ENCODE measurements at places on chromosomes 5 and 9.
A peak's percentile ranks its signal among the peaks of the same experiment; 100 is the strongest.

DNA sequence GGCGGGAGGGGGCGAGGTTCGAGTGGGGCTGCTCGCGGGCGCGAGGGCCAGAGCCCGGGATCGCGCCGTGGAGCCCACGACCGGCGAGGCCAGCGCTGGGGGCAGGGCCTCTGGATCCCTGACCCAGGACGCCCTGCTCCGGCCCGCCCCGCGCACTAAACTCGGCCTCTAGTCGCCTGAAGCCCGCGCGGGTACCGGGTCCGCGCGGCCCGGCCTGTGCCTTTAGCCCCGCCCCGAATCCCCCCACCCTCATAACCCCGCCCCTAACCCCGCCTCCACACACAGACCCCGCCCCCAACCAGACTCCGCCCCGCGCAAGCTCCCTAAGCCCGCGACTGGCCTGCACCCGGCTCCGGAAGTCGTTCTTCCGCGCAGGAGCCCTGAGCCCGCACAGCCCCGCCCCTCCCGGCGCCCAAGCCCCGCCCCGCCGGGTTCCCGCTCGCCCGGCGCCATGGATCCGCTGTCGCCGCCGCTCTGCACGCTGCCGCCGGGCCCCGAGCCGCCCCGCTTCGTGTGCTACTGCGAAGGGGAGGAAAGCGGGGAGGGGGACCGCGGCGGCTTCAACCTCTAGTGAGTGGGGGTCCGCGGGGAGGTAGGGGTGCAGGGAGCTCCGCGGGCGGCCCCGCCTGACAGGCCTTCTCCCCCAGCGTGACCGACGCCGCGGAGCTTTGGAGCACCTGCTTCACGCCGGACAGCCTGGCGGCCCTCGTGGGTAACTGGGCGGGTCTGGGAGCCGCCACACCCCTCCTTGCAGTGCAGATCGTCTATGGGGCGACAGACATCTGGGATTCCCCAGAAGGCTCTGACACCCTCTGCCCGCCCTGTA is at the start of gene PAXX:
PAXX (plus strand) TSS at position 430 of the 826 bp plus-strand sequence; CDS start at position 452, 22 bp downstream.
- DNase-seq, result peak; percentile 93

DNA sequence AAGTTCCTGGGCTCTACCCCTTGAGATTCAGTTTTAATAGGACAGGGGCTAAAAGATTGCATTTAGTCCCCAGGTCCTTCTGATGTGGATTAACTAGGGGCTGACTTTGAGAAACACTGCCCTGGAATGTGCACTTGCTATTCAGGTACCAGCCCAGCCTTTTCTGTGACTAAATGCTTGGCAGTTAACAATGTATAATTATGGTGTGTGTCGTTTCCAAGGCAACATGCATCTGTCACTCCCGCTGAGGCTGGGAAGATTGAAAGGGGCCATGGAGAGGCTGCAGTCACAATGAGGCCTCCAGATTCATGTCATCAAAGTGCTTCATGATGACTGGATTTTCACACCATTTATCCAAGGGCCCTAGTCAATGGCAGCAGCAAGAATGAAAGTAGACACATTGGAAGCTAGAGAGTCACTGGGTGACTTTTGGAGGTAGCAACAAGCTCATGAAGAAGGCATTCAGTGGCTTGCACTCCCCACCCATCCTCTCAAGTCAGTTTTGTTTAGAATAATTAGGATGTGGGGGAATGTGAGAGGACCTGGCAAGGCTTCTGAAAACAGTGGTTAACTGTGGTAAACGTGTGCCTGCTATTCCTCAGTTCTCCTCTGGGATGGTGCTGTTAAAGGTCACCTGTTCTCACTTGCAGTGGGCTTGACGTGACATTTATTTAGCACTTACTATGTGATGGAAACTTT is 28.3 kb downstream of the RAI14 start:
- DNase-seq, result no peak

DNA sequence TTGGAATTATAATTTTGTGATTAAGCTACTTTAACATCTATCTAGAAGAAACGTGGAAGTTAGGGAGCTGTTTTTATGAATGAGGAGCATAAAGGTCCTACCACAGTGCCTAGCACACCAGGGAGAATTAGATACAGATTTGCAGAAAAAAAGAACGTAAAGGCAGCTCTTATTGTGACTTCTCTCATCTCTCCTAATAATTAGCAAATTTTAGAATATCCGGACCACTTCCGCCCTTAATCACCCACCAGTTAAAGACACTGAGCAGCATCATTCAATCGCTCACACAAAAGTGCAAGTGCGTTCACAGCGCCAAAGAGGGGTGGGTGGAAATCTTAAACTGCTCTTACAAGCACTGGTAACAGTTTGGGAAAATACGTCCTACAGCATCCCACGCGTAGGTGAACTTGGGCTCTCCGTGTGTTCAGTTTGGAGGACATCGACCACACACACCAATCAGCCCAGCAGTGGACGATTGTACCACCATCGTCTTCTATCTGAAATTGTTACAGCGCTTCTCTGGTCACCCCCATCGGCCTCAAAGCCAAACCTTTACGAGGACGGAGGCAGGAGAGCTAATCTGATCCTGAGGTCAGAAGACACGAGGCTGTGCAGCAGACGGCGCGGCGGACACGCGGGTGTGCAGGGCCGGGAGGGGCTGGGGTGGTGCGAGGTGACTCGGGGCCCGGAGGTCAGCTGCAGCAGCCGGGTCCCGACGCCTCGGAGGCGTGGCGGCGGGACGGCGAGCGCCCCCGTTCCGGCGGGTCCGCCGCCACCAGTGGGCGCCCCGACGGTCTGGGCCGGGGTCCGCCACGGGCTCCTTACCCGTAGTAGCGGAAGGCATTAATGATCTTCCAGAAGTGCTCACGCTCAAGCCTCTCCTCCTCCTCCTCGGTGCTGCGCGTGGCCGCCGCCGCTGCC is 646 bp downstream of the CARNMT1 start:
- peak; percentile 88 for DNase-seq

GRCh38 chr5:55621229-55621628 is 86.5 kb upstream of the PLPP1 start:
- no peak for DNase-seq

GRCh38 chr9:78997296-78997695 is 574.5 kb upstream of the TLE4 start:
- no peak for DNase-seq

- DNase-seq, result no peak
Observed at GRCh38 chr9:134591082-134591571, 50.5 kb upstream of the COL5A1 start.

DNA sequence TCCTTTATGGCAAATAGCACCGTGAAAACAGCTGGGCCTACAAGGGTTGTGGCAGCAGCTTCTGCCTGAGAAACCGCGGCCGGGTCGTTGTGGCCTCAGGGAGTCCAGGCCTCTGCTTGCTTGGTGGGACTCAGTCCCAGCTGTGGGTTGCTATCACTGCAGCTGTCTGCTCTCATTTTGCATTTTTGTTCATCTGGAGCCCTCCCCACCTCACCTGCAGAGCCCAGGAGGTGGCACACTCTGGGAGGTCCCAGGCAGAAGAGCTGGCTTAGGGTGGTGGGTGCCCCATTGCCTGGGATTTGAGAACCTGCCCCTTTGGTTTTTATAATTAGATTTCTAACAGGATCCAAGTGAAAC is 138.4 kb downstream of the GADD45G start:
- no peak for DNase-seq

DNA sequence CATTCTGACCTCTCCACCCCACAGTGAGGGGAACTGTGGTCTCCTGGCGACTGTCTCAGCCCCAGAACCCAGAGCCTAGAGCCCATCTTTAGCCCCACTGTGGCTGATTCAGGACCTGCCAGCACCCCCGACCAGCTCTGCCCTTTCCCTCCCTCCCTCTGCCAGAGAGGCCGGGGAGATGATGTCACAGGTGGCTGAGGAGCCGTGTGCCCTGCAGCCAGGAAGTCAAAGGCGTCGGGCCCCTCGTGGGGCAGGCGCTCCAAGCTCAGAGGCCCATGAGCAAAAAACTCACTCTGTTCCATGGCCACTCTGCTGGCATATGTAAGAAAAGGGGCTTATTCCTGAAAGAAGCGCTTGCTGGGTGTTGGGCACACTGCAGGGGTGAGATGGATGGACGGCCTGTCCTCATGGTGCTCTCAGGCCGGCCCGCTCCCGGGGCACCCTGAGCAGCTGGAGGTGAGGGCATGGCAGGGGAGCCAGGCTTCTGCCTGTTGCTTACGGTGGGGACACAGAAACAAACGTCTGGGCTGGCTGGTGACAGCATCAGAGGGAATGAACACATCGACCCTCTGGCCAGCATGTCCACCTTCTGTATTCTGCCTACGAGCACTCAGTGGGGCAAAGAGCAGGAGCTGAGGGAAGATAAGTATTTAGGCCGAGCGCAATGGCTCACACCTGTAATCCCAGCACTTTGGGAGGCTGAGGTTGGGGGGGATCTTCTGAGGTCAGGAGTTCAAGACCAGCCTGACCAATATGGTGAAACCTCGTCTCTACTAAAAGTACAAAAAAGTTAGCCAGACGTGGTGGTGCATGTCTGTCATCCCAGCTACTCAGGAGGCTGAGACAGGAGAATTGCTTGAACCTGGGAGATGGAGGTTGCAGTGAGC is 41.1 kb downstream of the LAMC3 start:
- DNase-seq, result no peak

GRCh38 chr5:66494437-66494836 is 101.8 kb upstream of the MAST4 start:
- peak; percentile 19 for DNase-seq

DNA sequence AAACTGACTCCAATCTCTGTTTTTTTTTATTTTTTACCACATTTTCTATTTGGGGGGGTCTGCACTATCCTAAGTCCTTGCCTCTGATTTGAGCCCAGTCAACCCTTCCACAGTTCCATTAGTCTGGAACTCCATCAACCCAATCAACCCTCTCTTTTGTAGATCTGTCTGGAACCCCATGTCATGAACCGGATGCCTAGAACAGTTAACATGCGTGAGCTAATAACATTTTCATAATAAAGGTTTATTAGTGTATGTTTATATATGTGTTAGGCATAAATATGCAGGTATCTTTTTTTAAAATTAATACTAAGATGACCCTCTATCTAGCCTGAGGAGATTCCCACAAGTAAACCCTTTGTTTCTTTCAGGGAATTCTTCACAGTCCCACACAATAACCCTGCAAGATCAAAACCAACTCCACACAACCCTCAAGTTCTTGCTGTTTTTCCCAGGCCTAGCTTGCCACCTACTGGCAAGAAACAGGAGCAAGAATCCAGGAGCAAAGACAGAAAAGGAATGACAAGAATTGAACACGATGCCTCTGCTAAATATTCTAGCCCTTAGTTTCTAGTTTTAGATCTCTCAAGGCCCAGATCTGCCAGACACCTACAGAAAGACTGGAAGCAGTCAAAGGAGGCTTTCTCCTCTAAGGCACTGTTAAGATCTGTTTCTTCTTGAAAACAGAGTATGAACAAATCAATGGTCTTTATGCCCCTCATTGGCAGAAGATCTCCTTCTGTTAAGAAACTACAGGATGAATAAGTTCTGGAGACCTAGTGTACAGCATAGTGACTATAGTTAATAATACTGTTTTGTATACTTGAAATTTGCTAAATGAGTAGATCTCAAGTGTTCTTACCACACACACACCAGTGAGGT is 100.4 kb downstream of the TRIM36 start:
- peak; percentile 7 for DNase-seq

- DNase-seq, result no peak
Observed at GRCh38 chr5:180121826-180122413, 50.4 kb upstream of the RNF130 start.

GRCh38 chr9:2479056-2479565 is 142.5 kb upstream of the VLDLR start:
- no peak for DNase-seq

DNA sequence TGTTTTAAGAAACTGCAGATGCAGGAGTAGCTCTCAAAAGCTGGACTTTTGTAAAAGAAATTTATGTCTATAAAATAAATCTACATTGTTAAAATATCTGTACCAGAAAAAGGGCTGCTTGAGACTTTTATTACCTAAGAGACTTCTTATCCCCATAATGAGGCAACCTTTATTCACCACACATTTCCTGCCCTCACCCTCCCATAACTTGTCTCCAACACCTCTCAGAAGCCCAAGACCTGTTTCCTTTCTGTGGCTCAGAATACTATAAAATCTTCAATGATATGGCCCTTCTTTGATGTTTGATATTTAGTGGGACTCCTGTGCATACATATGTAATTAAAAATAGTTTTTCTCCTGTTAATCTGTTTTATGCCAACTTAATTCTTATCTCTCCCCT is 141.5 kb upstream of the FER start:
- DNase-seq, result no peak

DNA sequence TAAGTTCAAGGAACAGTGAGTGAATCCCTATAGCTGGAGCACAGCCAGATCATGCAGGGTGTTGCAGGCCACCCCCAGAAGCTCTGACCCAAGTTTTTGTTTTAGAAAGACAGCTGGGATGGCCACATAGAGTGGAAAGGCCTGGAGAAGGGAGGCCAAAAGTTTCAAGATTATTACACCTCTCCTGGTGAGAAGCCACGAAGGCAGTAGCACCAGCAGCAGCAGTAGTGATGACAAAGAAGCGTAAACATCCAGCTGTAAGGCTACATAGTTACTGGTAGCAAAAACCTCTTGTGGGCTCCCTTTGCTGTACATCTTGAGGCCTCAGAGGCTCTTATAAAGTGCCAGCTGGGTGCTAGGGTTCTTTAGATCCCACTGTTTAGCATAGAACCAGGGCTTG is 11.8 kb downstream of the ADAMTSL1 start:
- no peak for DNase-seq

DNA sequence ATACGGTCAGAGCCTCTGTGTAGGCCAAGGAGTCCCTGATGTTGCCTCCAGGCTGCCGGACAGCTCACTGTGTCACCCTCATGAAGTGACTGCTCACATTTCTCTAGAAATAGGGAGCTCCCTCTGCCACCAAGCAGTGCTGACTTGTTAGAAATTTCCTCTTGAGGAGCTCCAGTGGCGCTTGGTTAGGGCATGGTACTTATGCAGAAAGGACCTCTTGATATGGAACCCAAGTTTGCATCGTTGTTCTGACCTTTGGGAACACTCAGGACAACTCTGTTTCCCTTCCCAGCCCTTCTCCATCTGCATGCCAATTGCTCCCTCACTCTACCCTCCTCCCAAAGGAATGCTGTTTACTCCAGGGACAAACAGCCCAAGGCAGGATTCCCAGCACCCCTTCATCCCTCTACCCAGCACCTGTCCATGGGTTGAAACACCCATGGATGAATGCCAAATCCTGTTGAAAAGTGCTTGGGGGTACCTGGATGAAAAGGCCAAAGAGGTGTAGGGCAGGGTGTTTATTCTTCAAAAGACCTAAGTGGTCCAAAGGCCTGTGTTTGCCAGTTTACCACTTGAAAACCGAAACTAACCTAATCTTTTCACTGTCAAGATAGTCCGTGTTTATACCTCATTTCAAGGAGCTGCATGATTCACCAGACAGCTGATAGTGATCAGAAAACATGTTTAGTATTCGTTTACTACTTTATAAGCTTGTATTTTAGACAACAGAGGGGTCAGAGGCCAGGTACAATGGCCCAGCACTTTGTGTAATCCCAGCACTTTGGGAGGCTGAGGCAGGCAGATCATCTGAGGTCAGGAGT is 51.1 kb downstream of the KLF4 start:
- DNase-seq, result no peak

All from OCI-M1 (cell line).